ENCODE measurements at places on chromosomes 1 and 21.

- DNase-seq = no peak
Observed at GRCh38 chr1:3584915-3585314, 26.4 kb downstream of the MEGF6 start.

DNA sequence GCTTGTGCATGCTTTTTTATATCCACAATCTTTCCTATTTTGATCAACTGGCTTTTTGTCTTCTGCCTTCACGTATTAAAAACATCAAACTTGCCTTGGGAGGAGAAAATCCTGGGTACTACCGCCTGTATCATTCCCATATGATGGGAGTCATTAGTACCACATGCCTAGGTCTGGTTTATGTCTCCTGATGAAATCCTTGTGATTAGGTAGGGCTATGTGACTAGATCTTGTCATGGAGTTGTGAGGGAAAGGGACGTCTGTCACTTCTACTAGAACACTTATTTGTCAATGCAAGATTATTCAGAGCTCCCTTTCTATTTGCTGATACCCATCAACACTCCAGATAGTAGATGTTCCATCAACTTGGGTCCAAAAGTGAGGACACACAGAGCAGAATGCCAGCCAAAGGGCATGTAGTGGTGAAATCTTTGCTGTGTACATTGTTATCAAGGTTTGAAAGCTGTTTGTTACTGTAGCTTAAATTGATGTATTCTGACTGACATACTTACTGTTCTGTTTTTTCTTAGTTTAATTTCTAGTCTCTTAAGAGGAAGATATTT is 621.8 kb upstream of the NR5A2 start:
- no peak for DNase-seq

GRCh38 chr1:218943371-218943770 is 230.3 kb upstream of the LYPLAL1 start:
- no peak for DNase-seq

GRCh38 chr21:32056791-32057190 is 184.0 kb downstream of the HUNK start:
- no peak for DNase-seq

DNA sequence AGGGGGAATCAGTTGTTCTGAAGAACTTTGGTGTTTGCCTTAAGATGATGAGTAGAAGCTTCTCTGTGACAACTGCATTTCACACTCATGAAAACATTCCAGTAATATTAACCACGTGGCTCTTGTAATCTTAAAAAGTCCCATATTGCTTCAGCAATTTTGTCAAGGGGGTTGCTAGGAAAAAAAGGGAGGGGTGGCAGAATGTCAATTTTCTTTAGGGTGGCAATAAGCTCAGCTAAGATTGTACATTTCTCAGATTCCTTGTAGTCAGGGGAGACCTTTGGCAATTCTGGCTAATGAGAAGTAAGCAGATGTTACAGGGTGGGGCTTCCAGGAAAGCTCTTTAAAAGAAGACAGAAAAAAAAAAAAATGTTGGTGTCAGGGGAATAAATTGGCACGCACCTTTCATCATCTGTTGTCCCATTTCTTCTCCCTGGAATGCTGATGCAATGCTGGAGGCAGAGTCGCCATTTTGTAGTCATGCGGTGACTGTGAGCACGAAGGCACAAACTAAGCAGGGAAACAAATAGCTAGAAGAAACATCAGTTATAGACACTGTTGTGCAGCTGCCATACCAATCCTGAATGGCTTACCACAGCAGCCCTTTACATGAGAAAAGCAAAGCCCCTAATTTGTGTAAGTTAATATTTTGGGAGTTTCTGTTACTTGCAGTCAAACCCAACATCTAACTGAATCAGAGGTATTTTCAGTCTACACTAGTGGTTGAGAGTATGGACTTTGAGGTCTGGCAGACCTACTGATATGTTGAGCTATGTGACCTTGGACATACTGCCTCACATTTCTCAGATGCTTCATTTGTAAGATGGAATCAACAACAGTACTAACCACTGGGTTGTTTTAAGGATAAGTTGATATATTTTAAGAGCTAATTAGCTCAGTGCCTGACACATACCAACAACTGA is 56.1 kb upstream of the MRPS6 start:
- DNase-seq = peak; percentile 15

DNA sequence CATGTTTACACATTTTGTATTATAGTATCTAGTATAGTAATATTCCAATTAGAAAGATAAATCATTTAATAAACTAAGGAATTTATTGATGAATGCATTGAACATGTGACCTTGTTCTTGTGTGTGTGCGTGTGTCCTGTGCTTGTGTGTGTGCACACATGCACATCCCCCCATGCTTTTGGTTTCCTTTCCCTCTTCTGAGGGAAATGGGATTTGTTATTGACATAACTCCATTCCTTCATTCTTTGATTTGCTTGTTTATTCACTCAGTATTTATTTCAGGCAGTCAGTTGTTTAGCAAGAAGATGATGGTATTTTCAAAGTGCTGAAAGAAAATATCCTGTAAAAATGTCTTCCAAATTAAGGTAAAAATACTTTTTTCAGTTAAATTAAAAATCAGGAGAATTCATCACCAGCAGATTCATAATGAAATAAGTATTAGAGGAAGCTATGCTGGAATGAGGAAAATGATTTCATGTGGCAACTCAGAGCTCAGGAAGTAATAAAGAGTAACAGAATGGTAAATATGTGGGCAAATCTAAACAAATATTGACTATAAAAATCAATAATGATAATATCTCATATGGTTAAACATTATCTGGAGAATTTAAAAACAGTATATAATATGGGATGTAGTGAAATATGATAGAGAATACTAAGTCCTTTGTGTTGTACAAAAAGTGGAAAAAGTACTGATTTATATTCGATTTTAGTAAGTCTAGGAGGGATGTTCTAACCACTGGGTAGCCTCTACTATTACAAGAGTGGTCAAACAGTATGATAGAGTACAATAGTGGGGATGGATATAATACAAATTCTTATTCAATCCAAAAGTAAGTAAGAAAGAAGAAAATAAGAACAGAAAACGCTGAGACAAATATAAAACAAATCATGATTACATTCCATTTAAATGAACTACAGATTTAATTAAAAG is 35.2 kb upstream of the SIPA1L2 start:
- DNase-seq = no peak

GRCh38 chr1:77673030-77673429 is 9.4 kb downstream of the ZZZ3 start:
- DNase-seq = no peak

DNA sequence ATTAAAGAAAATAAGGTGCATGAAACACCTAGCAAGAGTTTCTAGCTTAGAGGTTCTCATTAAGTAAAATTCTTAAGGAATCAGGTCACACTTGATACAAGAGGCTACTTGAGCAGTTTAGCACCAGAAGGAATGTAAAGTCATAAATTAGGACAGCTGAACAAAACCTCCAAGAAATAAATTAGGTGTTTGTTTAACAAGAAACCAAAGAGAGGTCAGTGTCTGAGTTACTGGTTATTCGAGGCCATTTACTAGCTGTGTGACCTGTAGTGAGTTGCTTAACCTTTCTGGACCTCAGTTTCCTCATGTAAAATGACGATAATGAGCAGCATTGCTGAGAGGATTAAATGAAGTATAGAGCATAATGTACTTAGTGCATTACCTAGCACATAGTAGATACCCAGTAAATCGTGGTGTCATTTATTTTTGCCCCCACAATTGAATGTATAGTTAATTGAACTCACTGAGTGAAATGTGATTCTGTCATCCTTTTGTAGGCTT is 908 bp upstream of the ELK4 start:
- no peak for DNase-seq

DNA sequence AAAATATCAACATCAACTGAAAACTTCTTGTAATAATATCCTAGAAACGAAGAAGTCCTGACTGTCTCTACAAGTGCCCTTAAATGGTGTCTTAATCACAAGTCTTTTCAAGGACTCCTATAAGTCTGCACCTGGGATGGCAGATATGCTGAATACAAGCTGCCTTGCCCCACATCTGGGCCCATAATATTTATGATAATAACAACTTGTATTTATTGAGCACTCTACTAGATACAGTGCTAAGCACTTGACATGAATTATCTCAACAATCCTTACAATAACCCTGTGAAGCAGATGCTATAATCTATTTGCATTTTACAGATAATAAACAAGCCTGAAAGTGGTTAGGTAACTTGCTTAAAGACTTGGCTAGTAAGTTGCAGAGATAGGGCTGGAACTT is 78.0 kb upstream of the ZNF648 start:
- no peak for DNase-seq

- DNase-seq = no peak
Observed at GRCh38 chr21:31872072-31872451, 758 bp upstream of the HUNK start.

DNA sequence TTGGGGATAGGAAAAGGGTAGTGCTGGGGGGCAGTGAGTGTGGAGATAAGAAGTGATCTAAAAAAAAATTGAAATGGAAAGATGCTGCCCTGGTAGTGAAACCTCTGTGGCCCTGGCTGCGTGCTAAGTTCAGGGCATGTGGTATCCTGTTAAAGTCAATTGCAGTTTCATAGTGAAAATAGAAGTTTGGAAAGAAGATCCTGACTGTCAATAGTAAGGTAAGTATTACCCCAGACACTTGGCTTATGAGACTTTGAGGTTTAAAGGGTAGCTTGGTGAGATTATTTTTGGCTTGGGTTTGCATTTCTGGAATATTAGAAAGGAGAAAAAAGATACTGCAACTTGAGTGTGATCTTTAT is 6.8 kb downstream of the ARID1A start:
- DNase-seq = no peak

DNA sequence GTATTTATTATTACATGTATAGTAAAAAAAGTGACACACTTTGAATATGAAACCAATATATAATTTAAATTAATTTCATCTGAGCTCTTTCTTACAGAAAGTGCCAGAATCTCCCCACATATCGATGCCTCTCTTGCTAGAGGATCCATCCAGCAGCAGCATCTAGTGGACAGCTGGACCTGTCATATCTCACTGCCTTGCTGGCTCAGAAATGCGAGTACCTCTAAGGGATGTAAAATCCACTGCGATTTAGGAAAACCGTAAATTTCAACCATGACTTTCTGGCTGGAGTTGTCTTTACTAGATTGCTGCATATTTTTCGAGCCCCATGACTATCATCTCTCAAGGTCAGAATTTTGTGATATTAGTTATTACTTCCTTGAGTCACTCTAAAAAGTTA is 333.8 kb downstream of the NEGR1 start:
- DNase-seq = no peak

- no peak for DNase-seq
Observed at GRCh38 chr1:91015794-91016550, 5.9 kb downstream of the ZNF644 start.

GRCh38 chr1:6084781-6085495 is 39.2 kb downstream of the KCNAB2 start:
- no peak for DNase-seq

GRCh38 chr1:66624412-66625060 is 90.6 kb downstream of the SGIP1 start:
- DNase-seq = peak; percentile 64

DNA sequence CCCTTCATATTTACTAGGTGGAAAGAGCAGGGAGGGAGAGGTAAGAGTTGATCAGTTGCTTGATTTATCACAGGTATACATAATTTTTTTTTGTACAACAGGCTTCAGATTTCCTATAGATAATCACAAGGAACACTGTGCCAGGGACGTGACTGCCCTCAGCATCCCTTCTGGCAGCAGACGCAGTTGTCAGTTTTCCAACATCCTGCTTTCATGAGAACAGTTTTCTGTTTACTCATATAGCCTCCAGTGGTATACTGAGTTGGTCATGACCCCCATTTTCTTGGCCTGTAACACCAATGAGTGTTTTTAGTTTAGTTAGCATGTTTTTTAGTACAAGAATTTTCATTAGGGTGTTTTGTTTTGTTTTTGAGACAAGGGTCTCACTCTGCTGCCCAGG is 37.9 kb upstream of the PTPRF start:
- DNase-seq = peak; percentile 76

GRCh38 chr1:119462964-119463363 is 44.0 kb upstream of the HSD3B1 start:
- DNase-seq = no peak

DNA sequence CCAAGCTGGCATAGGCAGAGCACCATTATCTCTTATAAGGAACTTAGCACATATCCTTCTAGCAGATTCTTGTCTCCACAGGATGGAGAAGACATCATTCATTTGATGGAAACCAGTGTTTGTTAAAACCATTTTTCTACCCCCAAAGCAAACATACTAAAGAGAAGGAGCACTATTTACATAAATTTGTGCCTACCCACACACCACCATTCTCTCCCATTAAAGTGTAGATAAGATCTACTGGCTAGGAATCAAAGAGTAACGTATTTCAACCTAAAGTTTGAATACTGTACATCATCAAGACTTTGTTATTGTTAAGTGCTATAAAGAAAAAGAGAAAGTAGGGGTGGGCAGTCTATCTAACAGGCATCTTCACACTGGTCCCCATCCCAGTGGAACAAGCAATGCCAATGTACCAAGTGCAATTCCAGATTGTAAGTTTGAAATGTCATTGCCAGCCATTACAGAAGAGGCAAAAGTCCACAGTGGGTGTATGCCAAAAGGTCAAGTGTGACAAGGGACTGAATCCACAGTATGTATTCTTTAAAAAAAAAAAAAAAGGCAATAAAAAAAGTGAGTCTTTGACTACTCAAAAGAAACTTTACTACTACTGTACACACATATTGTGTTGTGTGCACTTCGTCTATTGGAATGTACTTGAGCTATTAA is 18.8 kb downstream of the CCSAP start:
- no peak for DNase-seq

GRCh38 chr1:165403835-165404482 is 41.0 kb downstream of the RXRG start:
- no peak for DNase-seq

DNA sequence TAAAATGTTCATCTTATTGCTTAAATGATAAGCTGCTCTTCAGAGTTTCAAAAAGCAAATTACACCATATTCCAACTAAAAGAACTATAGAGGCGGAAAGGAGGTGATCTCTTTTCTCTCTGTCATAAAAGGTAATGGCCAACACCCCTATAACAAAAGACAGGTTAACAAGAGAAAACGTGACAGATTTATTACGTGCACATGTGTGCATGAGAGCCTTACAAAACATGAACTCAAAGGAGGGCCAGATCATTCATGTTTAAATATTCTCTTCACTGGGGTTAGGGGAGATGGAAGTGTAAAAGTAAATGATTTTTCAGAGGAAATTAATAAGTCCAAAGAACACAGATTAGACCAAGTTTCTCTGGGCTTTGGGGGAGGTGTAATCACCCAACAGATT is 26.5 kb upstream of the FMO2 start:
- DNase-seq = no peak

GRCh38 chr1:52574594-52574993 is 21.7 kb upstream of the TUT4 start:
- DNase-seq = peak; percentile 96

All from HFFc6 (cell line).